ENCODE measurements at places on chromosomes 16 and 17.
A peak's percentile ranks its signal among the peaks of the same experiment; 100 is the strongest.

DNA sequence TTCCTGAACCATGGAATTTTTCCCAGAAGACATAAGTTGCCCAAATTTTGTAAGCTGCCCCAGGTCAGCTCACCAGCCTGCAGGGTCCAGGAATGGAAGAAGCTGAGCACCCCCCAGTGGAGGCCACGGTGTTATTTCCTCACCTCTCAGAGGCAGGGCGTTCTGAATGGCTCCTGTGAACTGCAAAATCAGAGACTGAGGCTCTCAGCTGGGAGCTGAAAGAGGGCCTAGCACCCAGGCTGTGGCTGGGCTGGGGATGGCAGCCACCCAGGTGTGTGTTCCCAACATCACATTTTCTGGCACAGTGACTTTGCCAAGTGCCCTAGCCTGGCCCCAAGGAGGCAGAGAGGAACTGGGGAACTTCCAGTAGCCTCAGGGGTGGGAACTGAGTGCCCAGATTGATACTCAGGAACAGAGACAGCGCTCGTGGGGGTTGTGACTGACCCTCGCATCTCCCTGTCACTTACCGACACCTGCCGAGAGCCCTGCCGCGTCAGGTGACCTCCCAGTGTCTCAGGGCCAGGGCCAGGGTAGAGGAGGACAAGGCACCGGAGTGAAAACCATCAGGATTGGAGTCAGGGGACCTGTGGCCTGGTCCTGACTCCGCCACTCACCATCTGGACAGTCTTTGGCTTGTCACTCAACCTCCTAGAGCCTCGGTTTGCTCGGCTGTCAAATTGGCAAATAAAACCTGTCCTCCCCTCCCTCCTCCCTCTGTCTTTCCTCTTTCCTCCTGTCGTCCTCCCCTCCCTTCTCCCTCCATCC, 11.3 kb downstream of the CACNG4 start:
- DNase-seq: no peak

DNA sequence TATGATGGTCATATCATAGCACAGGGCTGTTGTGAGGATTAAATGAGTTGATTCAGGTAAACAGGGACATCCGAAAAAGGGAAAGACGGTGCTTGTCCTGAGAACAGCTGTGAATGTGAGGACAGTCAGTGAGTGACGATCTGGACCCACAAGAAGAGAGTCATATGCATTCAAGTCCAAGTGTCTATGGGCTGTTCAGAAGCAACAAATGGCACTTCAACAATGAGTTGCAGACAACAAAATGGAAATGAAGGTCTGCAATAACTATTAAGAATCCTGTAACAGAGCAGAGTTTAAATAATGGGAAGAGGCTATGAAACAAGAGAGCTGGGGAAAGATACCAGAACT, 100.3 kb downstream of the ADCY9 start:
- no peak for DNase-seq

GRCh38 chr17:64055183-64056142, 35.0 kb upstream of the ICAM2 start:
- DNase-seq: no peak

DNA sequence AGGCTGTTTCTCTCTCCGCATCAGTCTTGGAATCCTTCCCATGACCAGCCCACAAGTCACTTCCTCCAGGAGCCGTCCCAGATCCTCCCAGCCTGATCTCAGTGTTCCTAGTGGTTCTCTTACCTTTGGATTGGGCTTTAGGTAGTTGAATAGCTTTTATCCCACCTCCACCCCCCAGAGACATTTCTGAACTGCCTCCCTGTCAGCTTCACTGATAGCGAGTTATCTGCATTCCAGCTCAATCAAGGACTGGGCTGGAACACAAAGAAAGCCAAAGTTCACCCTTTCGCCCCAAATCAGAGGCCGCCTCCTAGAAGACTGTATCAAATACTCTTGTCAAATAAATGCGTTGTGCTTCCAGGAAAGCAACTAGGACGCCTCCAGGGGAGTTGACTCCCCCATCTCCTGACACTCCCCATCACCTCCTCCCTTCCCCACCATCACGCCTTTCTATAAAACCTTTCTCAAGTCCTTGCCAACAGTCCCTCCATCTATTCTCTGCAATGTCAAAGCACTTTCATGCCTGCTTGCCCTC, 72.7 kb downstream of the TMEM132E start:
- DNase-seq: no peak

GRCh38 chr17:3037259-3037658, 26.1 kb downstream of the OR1D5 start:
- no peak for DNase-seq

DNA sequence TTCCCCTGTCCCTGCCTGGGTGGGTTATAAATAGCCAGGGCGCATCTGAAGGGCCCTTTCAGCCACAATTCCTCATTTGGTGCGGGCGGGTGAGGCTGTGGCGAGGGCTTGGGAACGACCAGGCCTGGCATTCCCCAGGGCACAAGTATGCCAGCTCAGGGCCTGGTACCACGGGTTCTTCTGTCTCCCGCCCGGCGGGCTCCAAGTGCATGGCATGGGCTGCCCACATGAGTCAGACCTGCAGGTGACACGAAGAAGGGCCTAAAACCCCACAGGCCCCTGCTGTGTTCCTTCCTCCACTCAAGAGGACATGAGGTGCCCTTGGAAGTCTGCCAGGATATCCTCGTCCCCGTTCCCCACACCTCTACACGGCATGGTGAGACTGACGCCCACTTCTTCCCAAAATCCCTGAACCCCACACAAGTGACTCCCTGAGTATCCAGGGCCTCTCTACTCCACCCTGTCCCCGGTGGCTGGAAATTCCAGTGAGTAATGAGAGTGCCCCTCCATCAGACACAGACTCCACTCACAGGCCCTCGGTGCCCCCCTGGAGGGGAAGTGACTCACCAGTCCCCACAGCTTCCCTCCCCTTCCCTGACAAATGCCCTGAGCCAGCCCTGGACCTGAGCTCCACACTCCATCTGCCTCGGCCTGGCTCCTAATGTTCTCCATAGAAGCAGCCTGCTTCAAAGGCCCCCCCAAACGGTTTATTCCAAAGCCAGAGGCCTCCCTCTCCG, 68.8 kb downstream of the ABR start:
- DNase-seq: peak; percentile 64

- peak; percentile 18 for DNase-seq
Measured at GRCh38 chr17:35612924-35613521, 25.9 kb downstream of the AP2B1 start.

DNA sequence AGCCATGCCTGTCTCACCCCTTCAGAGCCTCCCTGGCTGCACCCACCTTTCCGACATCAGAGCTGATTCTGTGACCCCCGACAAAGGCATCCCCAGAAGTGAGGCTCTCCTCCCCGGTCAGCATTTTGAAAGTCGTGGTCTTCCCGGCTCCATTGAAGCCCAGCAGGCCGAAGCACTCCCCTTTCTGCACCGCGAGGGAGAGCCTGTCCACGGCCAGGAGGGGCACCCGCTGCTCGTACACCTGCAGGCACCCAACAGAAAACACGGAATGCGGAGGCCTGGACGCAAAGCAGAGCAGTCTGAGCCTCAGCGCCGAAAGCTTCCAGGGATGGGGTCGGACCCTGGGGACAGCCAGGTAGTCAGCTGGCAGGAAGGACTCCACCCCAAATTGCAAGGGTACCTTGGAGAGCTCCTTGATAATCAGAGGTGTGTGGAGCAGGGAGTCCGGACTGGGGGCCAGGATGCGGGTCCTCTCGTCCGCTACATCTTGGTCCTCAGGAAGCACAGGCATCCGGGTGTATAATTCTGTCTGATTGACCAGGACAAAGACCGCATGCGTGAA, 13.1 kb upstream of the RNPS1 start:
- DNase-seq: no peak

DNA sequence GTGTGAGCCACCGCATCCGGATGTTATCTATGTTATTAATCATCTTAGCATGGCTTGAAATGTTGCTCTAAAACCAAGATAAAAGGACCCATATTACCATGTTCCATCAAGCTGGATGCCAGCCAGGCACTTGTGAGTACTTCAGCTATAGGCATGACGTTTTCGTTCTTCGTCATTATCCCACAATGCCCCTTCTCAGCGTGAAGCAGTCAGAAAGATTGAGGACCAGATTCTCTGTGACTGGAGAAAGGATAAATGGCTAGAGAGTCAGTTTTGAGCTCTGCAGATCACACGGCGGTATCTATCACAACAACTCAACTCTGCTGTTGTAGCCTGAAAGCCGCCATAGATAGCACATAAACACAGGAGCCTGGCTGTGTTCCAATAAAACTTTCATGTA, 29.8 kb upstream of the LCMT1 start:
- DNase-seq: no peak

- DNase-seq: no peak
Measured at GRCh38 chr16:20726661-20727060, 15.0 kb downstream of the THUMPD1 start.

DNA sequence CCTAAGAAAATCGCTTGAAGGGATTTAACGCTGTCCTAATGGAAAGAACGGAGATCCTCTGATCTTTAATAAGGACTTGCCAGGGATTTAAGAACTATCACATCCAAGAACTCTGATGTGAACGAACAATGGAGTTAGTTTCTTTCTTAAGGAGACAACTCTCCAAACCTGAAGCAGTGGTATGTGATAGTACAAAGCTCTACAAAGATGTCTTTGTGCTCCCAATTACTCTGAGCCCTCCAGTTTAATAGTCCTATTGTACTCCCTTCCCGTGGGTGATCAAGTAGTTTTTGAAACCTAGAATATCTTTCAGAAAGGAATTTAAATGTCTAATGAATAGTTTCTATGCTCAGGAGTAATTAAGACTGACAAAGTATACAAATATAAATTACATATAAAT, 123.8 kb downstream of the FTO start:
- no peak for DNase-seq

- DNase-seq: no peak
Measured at GRCh38 chr16:67256701-67257230, 8.0 kb downstream of the SLC9A5 start.

DNA sequence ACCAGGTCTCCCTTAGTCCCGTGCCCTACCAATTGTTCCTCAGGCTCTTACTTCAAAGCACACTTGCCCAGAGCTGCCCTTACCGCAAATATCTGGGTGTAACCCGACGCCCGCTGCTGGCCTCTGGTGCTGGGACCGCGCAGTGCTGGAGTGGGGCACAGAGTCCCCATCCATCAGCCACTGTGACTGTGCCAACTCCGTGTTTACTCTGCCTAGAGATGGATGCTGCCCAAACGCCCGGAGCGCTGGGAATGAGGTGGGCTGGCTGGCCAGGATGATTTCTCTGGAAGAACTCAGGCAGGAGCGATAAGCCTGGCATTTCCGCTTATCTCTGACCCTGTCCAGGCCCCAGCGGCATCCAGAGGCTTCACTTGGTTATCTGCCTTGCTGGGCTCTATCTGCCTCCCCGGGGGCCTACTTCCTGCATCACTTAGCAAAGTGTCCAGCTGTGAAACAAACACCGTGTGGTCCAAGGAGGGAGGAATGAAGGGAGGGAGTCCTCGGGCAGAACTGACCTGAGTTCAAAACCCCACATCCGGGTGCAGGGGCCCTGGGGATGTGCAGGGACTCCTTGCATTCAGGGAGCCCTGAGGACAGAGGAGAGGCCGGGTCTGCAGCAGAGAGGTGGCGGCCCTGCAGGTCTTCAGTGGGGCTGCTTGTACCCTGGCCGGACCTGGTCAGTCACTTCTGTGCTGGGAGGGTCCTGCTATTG, 9.4 kb upstream of the MYLK3 start:
- no peak for DNase-seq

DNA sequence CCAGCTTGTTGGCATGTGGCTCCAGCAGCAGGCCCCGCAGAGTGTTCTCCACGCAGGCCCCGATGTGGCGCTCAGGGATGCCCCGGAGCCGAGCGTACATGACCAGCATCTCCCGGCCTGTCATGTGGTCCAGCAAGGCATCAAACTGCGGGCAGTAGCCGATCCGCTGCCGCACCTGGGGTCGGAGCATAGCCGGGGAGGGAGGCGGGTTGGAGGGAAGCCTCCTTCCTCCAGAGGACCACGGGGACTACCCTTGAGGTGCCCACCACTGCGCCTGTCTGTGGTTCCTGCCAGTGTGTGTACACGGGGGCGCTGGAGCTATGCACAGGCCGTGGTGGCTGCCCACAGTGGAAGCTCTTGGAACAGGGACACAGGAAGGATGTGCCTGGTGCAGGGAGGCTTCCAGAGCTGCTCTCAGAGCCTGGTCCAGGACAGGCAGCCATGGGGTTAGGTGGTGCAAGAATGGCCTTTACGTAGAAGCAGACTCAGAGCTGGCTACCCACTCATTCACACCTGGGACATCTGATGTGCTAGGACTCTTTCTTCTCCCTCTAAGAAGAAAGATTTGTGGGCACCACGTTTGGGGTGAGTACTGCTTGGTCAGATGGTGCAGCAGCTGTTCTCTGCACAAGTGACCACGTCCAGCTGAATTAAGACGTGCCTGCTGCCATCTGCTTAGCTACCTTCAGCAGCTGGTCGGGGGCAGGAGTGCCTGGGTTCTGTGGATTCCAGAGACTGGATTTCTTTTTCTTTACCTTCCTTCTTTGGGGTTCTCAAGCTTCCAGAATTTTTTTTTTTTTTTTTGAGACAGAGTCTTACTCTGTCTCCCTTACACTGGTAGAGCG, 11.3 kb upstream of the RNPS1 start:
- no peak for DNase-seq

DNA sequence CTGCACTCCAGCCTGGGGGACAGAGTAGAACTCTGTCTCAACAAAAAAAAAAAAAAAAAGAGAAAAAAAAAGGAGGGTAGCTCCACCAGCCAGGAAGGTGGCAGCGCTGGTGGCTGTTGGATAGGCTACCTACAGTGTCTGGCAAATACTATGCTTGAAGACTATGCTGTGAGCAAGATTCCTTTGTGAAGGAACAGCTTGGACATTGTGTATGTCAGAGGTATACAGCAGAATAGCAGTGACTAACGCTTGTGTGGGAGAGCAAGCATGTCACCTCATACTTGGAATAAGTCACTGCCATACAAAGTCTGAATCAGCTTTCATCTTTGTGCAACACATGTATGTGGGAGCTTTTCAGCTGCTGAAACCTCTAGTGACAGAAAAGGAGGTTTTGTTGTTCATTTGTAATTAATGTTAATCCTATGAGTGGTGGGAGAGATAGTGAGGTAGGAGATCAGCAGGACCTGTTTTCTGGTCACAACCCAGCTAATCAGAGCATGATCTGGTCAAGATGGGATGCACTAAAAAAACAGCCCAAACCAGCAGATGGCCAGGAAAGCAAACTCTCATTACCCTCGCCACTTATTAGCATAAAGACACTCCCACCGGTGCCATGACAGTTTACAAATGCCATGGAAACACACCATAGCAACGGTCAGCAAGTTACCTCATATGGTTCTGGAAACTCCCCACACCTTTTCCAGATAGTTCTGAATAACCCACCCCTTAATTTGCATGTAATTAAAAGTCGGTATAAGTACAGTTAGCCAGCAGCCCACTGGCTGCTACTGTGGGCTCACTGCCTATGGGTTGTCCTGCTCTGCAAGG, 6.8 kb upstream of the ITGAD start:
- no peak for DNase-seq

- no peak for DNase-seq
Measured at GRCh38 chr17:80225230-80225629, 5.0 kb downstream of the SLC26A11 start.

- no peak for DNase-seq
Measured at GRCh38 chr16:88777471-88778270, 7.3 kb downstream of the PIEZO1 start.

Measured in bone marrow (tissue), 2 donors.